Stimulated activated CD4-positive, alpha-beta T cell treated with anti-CD3 and anti-CD28 coated beads, Interleukin-1b, Interleukin-23, amount 100 ng/mL, for 4 hours (primary cell): ENCODE measurements at places on chromosomes 5 and 9.

GRCh38 chr9:1995084-1995483, 20.1 kb upstream of the SMARCA2 start:
- no peak for DNase-seq

GRCh38 chr9:130849356-130849755, 14.3 kb downstream of the ABL1 start:
- DNase-seq, result no peak

DNA sequence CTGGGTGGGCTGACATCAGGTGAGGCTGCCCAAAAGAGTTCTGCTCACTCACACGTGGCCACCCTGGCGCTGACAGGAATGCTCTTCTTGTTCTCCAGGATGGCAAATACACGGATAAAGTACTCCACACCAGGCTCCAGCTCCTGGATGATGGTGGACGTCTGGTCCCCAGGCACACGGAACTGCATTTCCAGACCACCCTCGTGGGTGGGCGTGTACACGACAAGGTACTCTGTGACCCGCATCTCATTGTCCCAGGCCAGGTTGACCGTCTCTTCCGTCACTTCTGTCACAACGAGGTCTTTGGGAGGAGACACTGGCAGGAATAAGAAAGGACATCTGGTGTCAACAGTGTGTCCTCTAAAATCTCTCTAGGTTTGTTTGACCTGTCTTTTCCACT, 33.8 kb downstream of the TNC start:
- no peak for DNase-seq

DNA sequence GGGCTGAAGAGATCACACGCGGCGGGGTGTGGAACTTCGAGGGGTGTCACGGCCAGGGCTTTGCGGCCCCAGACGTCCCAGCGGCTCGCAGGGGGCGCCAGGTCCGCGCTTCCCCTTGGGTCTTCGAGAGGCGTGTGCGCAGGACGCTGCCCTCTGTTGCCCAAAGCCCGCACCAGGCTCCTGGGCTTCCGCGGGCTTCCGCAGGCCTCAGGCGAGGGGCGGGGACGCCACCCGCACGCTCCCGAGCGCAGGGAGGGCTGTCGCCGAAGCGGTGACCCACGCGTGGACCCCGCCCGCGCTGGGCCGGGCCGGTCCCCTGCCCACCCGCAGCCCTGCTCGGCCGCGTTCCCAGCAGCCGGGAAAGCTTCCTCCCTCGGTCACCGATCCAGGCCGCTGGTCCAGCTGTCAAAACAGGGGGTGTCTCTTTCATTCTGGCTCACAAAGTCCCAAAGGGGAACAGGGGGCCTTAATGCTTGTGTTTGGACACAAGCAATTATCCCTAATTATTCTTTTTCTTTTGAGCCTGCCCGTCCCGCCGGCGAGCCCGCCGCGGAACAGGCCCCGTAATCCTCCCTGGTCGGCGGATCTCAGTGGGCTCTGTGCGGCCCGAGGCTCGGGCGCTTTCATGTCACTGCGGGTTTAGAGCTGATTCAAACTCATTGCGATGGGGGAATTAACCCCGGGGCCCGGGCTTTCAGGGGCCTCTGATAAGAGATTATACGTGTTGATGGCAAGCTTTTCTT, 60.6 kb downstream of the TMEM174 start:
- no peak for DNase-seq

DNA sequence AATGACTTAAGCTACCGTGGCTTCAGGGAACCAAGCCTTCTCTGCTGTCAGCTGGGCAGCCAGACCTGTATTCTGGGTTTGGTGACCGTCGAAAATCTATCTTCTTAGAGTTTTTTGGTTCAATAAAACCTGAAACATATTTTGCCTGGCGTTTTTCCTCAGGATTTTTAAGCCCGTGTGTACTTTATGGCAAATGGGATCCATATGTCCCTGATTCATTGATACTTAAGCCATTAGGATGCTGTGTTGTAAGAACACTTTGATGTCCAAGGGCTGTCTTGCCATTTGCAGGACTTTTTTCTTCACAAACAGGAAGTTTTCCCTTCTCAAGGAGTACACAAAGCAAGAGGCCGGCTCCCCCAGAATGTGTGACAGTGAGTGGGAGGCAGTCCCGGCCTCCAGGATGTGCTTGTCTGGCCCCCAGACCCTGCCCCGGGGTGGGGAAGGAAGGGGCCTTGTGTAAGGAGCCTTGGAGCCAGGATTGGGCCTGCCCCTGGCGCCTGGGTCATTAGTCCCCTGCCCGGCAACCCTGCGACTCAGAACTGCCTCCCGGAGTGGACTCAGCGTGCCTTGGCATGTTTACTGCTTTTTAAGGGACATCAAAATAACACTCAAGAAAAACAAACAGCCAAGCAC, 83.4 kb upstream of the SMIM23 start:
- no peak for DNase-seq

GRCh38 chr5:6394429-6395101, 16.2 kb upstream of the MED10 start:
- no peak for DNase-seq

GRCh38 chr5:142753116-142753631, 17.0 kb upstream of the ARHGAP26 start:
- no peak for DNase-seq

GRCh38 chr5:133083901-133084300, 32.1 kb downstream of the HSPA4 start:
- no peak for DNase-seq

- DNase-seq, result no peak
These were observed 6.2 kb upstream of the FCHSD1 start for GRCh38 chr5:141657404-141657803.

DNA sequence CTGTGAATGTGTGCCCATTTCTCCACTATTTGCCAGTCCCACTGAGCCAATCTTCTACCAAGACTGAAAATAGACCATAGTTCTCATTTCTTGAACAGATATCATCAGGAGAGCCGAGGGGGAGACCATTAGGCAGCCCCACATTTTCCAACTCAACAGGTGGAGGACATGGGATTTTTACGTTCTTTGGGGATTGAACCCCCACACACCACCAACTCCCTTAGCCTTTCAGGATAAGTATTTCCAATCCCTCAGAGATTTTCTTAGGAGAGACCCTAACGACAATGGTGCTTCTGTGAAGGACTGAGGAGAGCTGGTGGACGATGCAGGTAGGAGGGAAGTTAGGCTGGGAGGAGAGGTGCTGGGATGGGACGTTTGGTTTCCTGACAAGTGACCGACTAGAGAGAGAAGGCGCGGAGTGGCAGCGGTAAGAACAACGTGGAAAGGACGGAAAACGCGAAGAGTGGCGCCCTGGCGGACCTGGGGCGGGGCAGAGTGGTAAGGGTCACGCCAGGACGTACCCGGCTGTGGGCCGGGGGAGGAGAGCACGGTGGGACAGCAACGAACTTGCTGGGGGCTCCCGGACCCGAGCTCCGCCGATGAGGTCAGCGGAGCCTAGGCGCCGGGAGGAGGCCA, 681 bp upstream of the CHSY3 start:
- no peak for DNase-seq

- DNase-seq, result no peak
These were observed 56.4 kb upstream of the LARP1 start for GRCh38 chr5:154698763-154699162.

DNA sequence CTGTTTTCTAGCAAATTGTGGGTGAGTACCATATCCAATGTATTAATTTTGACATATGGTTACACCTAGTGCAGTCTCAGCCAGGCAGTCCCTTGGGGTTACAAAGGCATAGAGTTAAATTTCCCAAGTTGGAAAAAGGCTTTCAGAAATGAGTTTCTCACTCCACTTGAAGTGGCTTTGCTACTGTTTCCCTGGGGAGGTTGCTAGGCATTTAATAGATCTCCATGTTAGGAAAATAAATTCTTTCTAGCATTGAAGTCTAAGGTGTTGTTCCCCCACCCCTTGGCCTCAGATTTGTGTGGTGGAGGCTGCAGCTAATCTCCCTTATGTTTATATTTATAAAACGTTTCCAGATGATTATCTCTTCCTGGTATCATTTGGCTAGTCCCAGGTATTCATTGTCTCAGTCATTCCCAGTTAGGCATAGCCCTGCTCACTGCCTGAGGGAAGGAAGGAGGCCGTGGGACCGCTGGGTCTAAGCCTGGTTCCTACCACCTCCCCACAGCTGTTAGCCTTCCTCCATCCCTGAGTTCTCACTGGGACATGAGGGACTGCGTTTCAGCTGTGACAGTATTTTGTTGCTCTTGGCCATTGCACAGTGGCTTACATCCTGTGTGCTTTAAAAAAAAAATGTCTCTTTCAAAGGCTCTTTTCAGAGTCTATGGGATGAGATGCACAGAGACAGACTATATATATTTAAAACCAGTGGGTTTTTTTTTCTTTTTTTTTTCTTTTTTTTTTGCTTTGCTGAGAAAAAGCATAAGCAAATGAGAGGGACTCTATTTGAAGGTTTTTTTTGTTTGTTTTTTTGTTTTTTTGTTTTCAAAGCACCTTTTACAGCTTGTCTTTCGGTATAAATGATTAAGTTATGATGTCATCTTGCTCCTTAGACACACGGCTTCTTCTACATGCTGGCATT, 121.5 kb downstream of the MAST4 start:
- no peak for DNase-seq

- DNase-seq, result no peak
These were observed 138.0 kb upstream of the KCNN2 start for GRCh38 chr5:114223866-114224265.

GRCh38 chr5:61796773-61797172, 464.7 kb downstream of the ZSWIM6 start:
- DNase-seq, result no peak
